Right ventricle myocardium inferior (tissue), 1 donor: ENCODE measurements at places on chromosomes 3 and 15.

GRCh38 chr3:98843266-98843959 is 58.1 kb downstream of the DCBLD2 start:
- DNase-seq, result no peak

DNA sequence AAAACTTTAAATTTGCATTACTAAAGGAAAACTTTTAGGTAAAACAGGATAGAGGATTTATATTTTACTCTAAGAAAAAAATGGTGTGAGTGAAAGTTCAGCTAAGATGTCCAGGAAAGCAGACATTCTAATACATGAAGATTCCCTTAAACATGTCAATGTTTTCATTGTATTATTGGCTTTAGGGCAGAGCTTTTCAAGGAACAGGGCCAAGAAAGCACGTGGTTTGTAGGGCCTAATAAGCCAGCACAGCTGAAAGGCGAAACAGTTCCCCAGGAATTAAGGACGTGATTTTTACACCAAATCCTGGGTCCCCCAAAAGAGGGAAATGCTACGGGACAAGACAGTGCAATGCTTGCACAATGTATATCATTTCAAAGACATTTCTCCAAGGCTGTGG is 48.6 kb upstream of the MKRN3 start:
- DNase-seq, result no peak

- no peak for DNase-seq
These were observed 13.9 kb downstream of the CRYBG3 start for GRCh38 chr3:97835761-97836160.

GRCh38 chr3:62183969-62184368 is 189.4 kb downstream of the FEZF2 start:
- no peak for DNase-seq

DNA sequence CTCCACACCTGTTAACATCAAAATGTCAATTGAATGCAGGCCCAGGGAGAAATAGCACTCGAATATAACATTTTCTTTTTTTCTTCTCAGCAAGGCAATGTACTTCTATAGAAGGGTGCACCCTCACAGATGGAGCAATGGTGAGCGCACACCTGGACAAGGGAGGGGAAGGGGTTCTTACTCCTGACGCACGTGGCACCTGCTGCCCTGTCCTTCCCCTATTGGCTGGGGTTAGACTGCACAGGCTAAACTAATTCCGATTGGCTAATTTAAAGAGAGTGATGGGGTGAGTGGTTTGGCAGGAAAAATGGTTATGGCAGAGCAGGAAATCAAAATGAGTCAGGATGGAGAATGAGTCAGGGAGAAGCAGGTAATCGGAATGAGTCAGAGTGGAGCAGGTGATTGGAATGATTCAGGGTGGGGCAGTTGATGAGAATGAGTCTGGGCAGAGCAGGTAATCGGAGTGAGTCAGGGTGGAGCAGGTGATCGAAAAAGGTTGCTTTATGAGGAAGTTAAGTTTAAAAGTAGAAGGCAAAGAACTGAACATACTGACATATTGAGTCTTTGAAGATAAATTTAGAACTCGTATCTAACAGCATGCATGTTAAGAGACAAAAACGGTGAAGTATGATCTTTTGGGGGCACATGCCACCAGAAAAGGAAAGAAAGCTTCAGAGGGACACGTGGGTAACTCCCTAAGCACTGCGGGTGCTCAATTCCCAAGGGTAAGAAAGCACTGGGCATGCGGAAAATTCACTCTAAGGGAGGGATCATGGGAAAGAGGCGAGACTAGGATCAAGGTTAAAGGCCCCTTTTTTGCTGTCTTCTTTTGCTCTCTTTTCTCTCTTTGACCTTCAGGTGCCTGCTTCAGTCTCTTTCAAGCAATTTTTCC is 72.9 kb upstream of the GALNT15 start:
- DNase-seq, result no peak

- DNase-seq, result no peak
These were observed 33.4 kb downstream of the UNC13C start for GRCh38 chr15:54011656-54012055.

- peak; percentile 58 for DNase-seq
These were observed at the start of gene CNTN3 for GRCh38 chr3:74614107-74614967. Gene CNTN3, minus strand, starts transcription at chr3:74614659. Its CDS starts 93,547 bp downstream, at chr3:74521112.

- DNase-seq, result no peak
These were observed 186.1 kb downstream of the OTOL1 start for GRCh38 chr3:161682715-161683114.

- peak; percentile 97 for DNase-seq
These were observed 7.7 kb downstream of the BHLHE40 start for GRCh38 chr3:4986782-4987537.

- DNase-seq, result no peak
These were observed 15.5 kb downstream of the TATDN2 start for GRCh38 chr3:10263646-10264363.

DNA sequence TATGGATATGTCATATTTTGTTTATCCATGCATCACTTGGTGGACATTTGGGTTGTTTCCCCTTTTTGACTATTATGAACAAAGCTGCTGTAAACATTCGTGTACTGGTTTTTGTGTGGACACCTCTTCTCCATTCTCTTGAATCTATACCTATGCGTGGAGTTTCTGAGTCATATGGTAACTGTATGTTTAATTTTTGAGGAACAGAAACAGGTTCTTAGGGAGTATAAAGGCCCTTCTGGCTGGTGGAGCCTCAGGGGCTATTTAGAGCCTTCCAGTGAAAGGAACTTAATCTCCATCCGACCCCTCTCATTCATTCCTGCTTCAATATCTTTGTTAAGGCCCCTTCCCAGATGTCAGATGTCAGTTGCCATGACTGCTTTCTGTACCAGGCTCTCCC is 14.1 kb upstream of the CTXND1 start:
- DNase-seq, result no peak

GRCh38 chr3:150409125-150409511 is 1.0 kb downstream of the TSC22D2 start:
- DNase-seq, result no peak

GRCh38 chr3:112514527-112515128 is 15.4 kb upstream of the BTLA start:
- DNase-seq, result no peak

GRCh38 chr3:52865994-52866393 is 31.2 kb upstream of the MUSTN1 start:
- DNase-seq, result no peak
